ENCODE measurements at places on chromosomes 7 and 10.

DNA sequence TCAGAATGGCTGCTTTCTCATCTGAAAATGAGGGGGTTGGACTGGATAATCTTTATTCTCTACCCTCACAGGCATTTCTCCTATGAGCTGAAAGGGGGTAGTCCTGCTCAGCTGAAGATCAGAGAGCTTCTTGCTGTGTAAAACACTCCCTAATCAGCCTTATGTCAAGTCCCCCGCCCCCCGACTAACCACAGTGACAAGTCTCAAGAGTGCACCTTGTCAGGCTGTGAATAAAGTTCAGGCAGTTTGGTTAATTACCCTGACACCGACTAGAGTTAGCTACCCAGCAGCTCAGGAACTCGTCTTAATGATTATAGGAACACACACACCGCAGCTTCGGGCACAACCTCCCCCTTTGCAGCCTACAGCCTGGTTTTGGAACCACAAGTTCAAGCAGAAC is 513.7 kb downstream of the RPS24 start:
- DNase-seq = no peak

DNA sequence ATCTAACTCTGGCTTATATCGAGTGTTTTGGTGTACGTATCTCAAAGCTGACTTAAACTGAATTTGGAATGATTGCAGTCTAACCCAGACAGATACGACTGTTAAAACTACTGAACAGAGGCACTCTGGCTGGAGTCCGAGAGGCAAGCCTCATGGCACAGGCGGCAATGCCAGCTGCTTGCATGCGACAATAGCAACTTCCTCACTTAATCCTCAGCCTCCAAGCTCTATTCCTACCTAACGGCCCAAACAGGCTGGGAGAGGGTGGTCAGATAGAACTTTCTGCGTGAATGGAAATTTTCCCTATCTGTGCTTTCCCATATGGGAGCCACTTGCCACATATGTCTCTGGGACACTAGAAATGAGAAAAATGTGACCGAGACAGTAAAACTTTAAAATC is 292.0 kb upstream of the KLF6 start:
- no peak for DNase-seq

DNA sequence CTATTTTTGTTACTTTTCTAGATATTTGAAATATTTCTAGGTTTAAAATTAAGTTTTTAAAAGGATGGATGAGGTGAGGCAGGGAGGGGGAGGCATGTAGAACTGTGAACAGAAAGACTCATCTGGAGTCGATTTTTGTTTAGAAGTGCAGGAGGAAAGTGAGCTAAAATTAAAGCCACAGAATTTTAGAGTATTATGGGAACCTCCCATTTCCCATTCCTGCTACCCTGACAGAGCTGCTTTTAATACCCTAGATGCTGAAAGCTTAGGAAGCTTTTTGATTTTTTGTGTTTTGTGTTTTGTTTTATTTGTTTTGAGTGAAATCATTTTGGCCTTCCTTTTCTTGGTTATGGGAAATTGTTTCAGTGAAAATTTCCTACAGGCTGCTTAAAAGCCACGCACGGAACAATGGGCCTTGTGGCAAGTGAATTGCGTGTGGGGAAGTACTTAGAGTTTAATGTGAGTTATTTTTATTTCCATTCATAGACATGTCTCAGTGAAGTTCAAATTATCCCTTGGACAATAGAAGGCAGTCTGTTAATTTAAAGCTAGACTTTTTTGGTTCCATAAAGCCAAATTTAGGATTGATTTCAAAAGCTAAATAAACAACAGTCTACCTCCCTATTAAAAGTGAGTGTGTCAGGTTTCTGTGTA is 102.0 kb upstream of the HDAC9 start:
- no peak for DNase-seq

GRCh38 chr7:157930441-157930840 is 593.6 kb downstream of the DNAJB6 start:
- no peak for DNase-seq

- DNase-seq = no peak
Observed at GRCh38 chr7:74040101-74040790, 12.3 kb downstream of the ELN start.

DNA sequence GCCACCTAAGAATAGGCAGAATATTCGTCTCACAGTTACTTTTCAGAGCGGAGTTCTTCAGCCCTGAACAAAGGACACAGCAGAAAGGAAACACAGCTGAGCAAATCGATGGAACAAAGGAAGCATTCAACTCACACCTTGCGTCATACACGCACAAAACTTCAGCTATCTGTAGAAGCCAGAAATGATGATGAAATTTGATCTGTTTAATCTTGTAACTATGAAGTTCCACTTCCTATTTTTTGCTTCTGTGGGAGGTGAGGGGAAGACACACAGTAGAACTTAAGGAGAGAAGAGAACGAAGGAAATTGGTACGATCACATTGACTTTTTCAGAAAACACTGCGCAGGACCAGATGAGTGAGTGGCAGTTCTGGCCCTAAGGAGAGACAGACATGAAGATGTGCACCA is 26.2 kb downstream of the FAM171A1 start:
- no peak for DNase-seq

- no peak for DNase-seq
Observed at GRCh38 chr7:154509192-154509591, 457.0 kb downstream of the DPP6 start.

DNA sequence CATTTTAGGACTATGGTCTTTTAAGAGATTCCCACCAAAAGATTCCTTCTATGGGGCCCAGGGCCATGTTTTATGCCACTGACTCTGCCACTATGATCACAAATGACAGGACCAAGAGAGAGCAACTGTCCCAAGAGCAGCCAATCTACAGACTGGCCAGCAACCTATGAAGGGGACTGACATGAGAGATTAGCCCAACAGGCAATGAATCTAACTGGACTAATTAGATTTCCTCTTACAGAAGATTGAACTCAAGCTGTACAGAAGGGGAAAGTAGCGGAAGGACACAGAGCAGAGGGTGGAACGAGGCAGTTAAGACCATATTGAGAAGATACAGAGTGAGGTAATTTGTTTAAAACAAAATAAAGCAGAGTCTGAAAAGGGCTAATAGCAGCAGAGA is 25.8 kb downstream of the ZNF800 start:
- no peak for DNase-seq
